Spleen (tissue), 13 donors: ENCODE measurements at places on chromosomes 13 and 19. TPM values are rescaled to one million over a fixed set of nuclear protein-coding genes. Genes with fewer than 3 reads are reported as not detected.

DNA sequence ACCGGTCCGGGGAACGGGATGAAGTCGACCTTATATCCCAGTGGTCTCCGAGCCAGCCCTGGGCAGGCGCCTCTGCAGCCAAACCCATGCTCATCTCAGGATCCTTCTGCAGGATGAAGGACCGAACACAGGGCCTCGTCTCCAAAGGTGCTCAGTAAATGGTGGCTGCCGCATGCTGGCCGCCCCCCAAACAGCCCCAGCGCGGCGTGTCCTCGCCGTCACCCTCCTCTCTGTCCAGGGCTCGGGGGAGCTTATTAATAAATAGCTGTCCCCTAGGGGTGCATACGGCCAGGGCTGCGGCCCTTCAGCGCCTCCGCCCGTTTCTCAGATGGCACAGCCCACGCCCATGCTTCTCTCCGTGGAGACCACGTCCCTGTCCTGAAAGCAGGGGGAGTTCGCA is 32.6 kb upstream of the SPACA7 start:
- no peaks in the 10 kb centered on the region for H3K36me3 ChIP-seq
- no peaks in the 10 kb centered on the region for H3K4me1 ChIP-seq
- no peak overlapping the region for H3K4me3 ChIP-seq
- H3K27me3 ChIP-seq = peaks cover 41% of the 10 kb centered on the region
- H3K27ac ChIP-seq = no peak overlapping the region
- DNase-seq = peak; percentile 43

DNA sequence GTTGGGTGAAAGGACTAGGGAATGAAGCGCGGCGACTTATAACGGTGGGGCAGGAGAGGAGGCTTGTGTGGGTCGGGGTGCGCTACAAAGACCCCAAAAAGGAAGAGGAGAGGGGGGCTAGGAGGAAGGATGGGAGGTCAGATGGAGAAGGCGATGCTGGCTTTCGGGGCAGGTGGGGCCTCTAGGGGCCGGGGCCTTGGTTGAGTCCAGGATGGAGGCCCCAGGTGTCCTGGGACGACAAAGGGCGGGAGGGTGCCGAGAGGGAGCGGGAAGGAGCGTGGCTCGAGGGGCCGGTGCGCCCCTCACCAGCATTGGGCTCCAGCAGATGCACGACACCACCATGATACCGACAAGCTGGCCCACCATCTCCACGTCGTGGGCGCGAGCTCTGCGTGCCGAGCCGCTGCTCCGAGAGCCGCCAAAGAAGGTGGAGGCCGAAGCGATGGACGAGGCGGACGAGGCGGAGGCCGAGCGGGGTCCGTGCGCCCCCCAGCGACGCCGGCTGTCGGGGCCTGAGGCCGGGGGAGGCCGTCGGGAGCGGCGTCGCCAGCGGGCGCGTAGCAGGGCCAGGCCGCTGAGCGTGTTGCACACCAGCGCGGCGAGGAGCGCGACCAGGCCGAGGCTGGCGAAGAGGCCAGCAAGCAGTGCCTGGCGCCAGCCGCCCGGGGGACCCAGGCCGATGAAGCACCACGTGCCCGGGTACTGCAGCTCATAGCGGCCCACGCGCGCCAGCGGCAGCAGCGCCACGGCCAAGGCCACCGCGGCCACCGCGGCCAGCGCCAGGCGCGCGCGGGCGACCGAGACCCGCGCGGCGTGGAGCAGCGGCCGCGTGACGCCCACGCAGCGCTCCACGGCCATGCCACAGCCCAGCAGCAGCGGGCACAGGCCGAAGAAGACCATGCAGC is 1.8 kb downstream of the PTGER1 start:
- peak overlapping the region; percentile 13 for H3K4me3 ChIP-seq
- no peak overlapping the region for H3K27ac ChIP-seq
- peaks cover 32% of the 10 kb centered on the region for H3K36me3 ChIP-seq
- peaks cover 73% of the 10 kb centered on the region for H3K4me1 ChIP-seq
- DNase-seq = no peak

DNA sequence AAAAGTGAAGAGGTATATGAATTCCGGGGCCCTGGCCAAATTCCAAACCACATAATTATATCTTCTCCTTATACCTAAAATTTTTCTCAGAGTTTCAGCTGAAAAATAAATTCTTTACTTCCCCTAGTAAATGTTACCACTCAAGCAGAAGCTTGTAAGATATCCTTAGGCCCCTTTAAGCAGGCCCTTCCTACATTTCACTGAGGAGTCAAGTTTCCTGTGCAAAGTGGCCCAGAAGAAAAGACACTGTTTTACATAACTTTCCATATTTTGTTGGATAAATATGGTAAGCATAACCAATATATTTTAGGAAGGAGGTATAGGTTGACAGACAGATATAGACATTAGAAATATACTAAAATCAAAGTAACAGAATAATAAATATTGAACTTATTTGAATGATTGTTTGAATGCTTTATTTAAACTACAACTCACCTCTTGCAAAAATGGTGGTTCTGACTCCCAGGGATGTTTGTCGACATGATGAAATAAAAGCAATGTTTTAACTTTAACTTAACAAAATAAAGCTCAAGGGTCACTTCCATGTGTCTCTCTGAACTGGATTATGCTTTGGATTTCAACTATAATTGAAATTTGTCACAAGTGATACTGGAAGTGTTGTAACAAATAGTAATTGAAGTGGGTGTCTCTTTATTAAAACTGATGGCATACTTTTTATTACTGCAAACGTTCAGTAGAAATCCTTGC is 141.2 kb downstream of the SPRY2 start:
- H3K4me1 ChIP-seq = no peaks in the 10 kb centered on the region
- H3K27me3 ChIP-seq = no peaks in the 10 kb centered on the region
- DNase-seq = no peak
- H3K36me3 ChIP-seq = no peaks in the 10 kb centered on the region
- no peak overlapping the region for H3K4me3 ChIP-seq

DNA sequence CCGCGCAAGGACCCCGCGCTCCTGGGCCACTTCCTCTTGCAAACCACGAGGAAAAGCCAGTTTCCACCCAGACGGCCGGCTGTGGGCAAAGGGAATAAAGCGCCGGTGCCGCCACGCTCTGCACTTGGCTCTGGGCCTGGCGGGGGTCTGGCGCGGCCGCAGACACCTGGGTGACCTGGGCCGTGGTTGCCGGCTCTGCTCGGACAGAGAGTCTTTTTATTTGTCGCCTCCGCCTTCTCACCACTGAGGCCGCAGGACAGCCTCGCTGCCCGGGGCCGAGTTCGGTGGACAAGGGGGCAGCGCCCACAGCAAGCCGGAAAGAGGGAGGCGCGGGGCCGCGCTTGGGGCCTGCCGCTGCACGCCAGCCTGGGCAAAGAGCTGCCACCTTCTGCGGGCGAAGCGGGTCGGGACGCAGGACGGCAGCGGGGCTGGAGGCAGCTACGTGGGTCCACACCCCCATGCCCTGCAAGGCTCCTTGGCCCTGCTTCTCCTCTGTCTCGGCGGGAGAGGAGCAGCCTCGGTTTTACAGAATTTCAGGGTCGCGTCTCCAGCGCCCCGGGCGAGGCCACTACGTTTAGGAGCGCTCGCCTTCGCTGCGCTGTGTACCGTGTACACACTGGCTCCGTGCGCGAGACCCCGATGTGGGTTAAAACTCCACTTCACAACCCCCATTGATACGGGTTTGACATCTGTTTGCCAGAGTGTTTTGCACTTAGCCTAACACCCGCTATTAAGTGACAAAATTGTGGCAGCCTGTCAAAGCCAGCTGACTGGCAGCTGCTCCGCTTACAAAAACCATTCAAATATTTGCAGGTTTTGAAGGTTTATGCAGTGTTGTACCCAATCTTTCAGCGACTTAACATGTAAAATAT is 13.0 kb upstream of the SOX1 start:
- no peak overlapping the region for H3K4me3 ChIP-seq
- H3K4me1 ChIP-seq = peaks cover 22% of the 10 kb centered on the region
- H3K27me3 ChIP-seq = peaks cover 69% of the 10 kb centered on the region
- H3K36me3 ChIP-seq = no peaks in the 10 kb centered on the region
- no peak overlapping the region for H3K27ac ChIP-seq
- peak; percentile 68 for DNase-seq

- H3K4me3 ChIP-seq = no peak overlapping the region
- no peaks in the 10 kb centered on the region for H3K27me3 ChIP-seq
- H3K27ac ChIP-seq = no peak overlapping the region
- DNase-seq = no peak
- H3K36me3 ChIP-seq = peaks cover 47% of the 10 kb centered on the region
Observed at GRCh38 chr19:5947435-5947834, 30.5 kb downstream of the RANBP3 start.

GRCh38 chr19:15452111-15453047 is 2.6 kb upstream of the WIZ start:
- no peak overlapping the region for H3K4me3 ChIP-seq
- H3K4me1 ChIP-seq = peaks cover 3% of the 10 kb centered on the region
- peak overlapping the region; percentile 93 for H3K27ac ChIP-seq
- DNase-seq = peak; percentile 86
- H3K36me3 ChIP-seq = peaks cover 54% of the 10 kb centered on the region
- H3K27me3 ChIP-seq = peaks cover 24% of the 10 kb centered on the region

DNA sequence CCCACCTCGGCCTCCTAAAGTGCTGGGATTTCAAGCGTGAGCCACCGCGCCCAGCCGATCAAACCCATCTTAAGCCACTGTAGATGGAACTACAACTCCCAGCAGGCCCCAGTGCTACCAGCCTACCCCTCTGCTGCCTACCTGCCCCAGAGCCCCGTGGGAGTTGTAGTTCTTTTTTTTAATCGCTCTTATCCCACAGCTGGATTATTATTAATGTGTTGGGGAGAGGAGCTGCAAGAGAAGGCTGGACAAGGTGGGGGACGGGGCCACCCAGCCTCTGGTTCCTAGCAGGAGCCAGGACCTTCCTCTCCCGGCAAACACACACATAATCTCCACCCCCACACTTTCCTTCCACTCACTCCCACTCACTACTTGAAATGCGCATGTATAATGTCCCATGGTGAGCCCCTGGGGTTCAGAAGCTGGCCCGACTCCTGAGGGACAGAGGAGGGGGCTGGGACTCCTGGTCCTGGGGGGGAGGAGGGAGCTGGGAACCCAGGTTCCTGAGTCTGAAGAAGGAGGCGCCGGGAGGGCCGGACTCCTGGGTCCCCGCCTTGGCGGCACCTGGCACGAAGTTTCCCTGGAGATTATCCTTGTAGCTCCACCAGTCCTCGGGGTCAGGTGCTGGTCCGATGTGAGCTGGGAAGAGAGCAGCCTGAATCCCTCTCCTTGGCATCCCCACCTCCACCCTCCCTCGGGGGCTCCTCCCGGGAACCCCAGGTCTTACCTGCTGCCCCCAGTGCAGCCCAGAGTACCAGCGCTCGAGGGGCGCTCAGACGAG is 958 bp downstream of the CA11 start:
- H3K4me1 ChIP-seq = peaks cover 16% of the 10 kb centered on the region
- H3K27ac ChIP-seq = peak overlapping the region; percentile 90
- peak overlapping the region; percentile 54 for H3K4me3 ChIP-seq
- H3K36me3 ChIP-seq = no peaks in the 10 kb centered on the region

GRCh38 chr13:49608651-49609331 is 19.5 kb upstream of the ARL11 start:
- H3K27ac ChIP-seq = no peak overlapping the region
- no peaks in the 10 kb centered on the region for H3K36me3 ChIP-seq
- H3K4me1 ChIP-seq = no peaks in the 10 kb centered on the region
- no peaks in the 10 kb centered on the region for H3K27me3 ChIP-seq

DNA sequence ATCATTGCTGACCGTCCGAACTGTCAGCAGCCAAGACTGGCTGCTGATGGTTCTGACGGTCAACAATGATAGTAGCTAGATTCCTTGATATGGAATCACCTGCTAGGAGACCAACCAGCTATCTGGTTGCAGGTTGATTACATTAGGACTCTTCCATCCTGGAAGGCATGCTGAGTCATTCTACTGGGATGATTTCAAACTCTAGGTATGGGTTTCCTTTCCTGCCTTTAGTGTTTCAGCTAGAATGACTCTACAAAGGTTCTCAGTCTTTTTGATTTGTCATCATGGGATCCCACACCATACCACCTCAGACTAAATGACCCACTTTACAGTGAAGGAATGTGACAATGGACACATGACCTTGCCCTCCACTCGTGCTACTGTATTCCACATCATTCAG is 138.1 kb upstream of the KL start:
- no peak overlapping the region for H3K4me3 ChIP-seq
- DNase-seq = no peak
- no peak overlapping the region for H3K27ac ChIP-seq
- H3K27me3 ChIP-seq = no peaks in the 10 kb centered on the region
- H3K4me1 ChIP-seq = no peaks in the 10 kb centered on the region

- no peaks in the 10 kb centered on the region for H3K4me1 ChIP-seq
- no peaks in the 10 kb centered on the region for H3K27me3 ChIP-seq
- DNase-seq = no peak
- H3K27ac ChIP-seq = no peak overlapping the region
- H3K36me3 ChIP-seq = no peaks in the 10 kb centered on the region
Observed at GRCh38 chr13:81987677-81988357, 1646.9 kb upstream of the SPRY2 start.

DNA sequence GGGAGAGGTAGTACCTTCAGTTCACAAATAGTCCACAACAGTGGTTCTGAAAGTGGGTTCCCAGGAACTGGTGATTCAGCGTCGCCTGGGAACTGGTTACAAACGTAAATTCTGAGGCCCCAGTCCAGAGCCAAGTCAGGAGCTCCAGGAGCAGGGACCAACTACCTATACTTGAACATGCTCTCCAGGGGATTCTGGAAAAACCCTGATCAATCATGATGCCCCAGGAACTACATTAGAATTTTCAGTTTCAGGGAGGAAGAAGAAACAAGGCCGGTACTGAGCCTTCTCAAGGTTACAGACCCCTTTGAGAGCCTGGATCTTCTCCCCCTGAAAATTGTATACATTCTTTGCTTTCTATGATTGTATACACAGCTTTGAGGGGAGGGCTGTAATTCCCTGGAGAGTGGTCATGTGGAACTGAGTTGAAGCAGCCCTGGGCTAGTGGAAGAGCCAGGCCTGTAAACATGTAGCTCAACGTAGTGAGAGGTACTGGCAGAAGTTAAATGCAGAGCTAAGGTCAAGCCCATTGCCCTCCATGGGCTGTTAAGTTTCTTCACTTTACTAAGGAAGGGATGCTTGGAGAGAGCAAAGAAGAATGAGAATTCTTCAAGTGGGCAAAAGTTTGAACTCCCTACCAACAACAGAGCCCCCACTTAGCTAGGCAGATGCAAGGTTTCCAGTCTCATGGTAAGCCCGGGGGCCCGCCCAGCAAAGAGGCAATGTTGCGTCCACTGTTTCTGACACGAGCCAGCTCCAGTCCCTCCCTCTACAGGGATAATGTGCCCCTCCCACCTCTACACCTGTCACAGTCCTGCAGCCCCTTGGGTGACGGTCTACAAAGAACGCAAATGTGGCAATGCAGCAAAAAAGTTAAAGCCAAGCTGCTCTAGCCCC is 17.0 kb downstream of the DOCK9 start:
- H3K27me3 ChIP-seq = no peaks in the 10 kb centered on the region
- H3K4me1 ChIP-seq = no peaks in the 10 kb centered on the region
- peak; percentile 5 for DNase-seq
- H3K27ac ChIP-seq = no peak overlapping the region
- no peaks in the 10 kb centered on the region for H3K36me3 ChIP-seq
- no peak overlapping the region for H3K4me3 ChIP-seq

MTUS2 gene
- 0.20 TPM for polyA plus RNA-seq

SYNGR4 gene
- not detected for polyA plus RNA-seq

ADAT3 gene
- polyA plus RNA-seq = 4.0 TPM

FGF22 gene
- 0.10 TPM for polyA plus RNA-seq

CYP4F2 gene
- not detected for polyA plus RNA-seq

ZNF844 gene
- 2.0 TPM for polyA plus RNA-seq

KLK3 gene
- polyA plus RNA-seq = not detected

FCER2 gene
- polyA plus RNA-seq = 48.0 TPM

CDX2 gene
- 0.02 TPM for polyA plus RNA-seq

GPR183 gene
- 60.6 TPM for polyA plus RNA-seq
